ENCODE measurements at places on chromosomes 11 and 22.
A peak's percentile ranks its signal among the peaks of the same experiment; 100 is the strongest.

DNA sequence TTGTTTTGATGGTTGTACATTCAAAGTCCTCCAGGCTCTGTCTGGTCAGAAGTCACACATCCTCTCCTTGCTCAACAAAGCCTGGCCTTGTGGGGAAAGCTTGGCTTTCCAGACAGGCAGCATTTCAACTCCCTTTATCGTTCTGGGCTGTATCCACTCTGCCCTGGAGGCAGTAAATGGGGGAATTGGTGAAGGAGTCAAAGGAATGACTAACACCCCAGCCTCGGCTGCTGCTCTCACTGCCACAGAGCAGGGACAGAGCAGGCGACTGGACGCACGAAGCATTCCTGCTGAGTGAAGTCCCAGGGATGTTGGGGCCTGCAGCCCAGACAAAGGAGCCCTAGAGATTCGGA, 52.8 kb downstream of the WNT11 start:
- DNase-seq = no peak

- DNase-seq = peak; percentile 31
Measured at GRCh38 chr22:43812149-43812842, at the start of gene EFCAB6. Gene EFCAB6, minus strand, starts transcription at chr22:43812305. Its CDS starts 29,987 bp downstream, at chr22:43782318.

DNA sequence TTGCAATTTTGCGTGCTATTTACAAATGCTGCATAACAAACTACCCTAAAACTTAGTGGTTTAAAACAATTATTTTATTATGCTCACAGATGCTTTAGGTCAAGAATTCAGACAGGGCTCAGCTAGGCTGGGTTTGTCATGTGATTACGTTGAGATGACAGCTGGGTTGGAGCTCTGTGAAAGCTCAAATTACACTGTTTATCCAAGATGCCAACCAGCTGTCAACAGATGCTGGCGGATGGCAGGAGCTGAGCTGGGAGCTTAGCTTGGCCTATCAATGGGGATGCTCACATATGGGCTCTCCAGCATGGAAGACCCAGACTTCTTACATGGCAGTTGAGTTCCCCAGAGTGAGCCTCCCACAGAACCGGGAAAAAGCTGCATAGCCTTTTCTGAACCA, 62.7 kb downstream of the STK33 start:
- no peak for DNase-seq

- DNase-seq = no peak
Measured at GRCh38 chr11:4947505-4947904, at the start of gene OR51A4. Gene OR51A4, minus strand, starts transcription at chr11:4947605. Its CDS starts 505 bp downstream, at chr11:4947100.

- no peak for DNase-seq
Measured at GRCh38 chr11:19953909-19954308, 206.4 kb downstream of the DBX1 start.

GRCh38 chr11:121613724-121614123, 161.0 kb upstream of the SORL1-AS1 start:
- no peak for DNase-seq

DNA sequence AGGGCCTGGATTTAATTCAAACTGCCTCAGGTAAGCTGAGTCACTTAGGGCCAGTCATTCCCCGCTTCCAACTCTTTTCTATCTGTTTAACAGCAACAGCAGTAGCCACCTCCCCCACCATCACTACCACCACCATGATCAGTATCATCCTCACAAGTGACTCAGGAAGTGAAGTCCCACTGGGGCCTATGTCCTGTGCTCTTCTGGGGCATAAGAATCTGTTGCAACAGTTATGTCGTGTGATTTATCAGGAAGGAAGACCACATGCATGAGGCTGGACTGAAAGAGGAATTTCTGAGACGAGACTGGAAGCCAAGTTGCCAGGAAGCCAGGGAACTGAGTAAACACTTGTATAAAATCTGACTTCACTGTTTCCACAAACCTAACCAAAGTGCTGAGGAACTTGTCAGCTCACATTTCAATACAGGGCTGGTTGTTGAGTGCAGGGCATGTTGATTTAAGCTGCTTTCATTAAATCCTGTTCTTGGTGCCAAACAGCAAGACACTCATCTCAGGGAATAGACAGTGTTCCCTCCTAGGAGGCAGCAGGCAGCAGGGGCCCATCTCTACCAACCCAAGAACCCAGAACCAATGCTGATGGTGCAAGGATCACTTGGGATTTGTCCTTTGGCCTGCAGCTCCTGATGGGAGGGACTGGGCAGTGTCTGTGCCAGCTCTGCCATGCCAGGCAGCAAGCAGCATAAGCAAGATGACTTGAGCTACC, 226.7 kb upstream of the NARS2 start:
- DNase-seq = no peak

- no peak for DNase-seq
Measured at GRCh38 chr22:38311323-38311620, 6.0 kb downstream of the CSNK1E start.

DNA sequence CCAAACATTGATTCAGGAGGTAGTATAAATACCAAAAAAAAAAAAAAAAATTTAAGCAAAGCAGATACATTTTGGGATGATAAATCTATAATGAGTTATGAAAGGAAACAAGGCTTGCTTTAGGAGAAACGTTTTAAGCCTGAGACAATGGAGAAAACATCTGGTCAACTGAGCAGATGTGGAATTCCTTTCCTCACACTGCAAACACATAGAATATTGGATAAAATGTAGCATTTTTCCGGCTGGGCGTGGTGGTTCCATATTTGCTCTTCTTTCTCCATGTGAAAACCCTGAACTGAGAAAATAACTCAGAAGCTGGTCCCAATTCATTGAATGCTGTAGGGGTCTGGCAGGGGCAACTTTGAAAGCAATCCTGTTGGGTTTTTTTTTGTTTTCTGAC, 33.9 kb downstream of the ENDOD1 start:
- no peak for DNase-seq

GRCh38 chr11:122112470-122113365, 3.3 kb downstream of the BLID start:
- DNase-seq = no peak

DNA sequence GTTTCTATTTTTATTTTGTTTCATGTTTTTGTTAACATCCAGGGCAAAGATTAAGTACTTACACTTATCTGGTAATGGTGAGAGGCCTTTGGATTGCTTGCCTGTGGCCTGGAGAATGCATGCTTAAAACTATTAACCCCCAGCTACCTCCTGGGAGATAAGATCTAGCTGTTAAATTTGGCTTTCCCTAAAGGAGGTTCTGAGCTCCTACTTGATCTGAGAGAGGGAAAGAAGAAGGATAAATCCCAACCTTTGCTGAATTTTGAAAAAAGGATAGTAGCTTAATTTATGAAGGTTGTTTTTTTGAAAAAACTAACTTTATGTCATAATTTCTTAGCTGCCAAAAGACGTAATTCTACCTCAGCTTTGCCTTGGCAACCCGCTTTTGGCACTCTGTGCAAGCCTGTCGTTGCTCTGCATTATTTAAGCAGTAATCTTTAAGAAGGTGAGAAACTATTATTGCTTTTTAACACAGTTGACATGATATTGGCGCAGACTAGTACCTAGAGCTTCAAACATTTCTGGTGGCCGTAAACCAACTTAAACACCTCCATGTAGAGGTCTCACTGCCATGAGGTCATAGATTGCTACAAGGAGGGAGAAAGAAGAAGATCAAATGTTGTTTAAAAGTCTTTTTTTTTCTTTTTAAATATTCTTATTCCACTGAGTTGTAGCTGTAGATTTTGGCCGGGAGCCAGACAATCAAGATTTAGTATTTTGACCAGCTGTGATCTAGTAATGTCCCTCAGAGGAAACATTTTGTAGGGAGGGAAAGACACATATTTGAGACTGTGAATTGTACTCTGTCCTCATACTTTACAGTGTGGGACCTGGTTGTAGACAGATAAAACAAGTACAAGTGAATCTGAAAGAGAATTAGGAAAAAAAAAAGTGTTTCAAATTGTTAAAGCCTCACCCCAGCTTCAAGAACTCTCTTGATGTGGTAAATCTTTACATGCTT, 74.4 kb downstream of the WNT11 start:
- DNase-seq = no peak

- DNase-seq = no peak
Measured at GRCh38 chr11:94309757-94310156, 5.4 kb downstream of the IZUMO1R start.

GRCh38 chr11:69637198-69637940, 3.6 kb upstream of the CCND1 start:
- no peak for DNase-seq

All from esophagus squamous epithelium (tissue), 5 donors.